ENCODE measurements at places on chromosomes 1 and 21. TPM values are rescaled to one million over a fixed set of nuclear protein-coding genes. Genes with fewer than 3 reads are reported as not detected.
A peak's percentile ranks its signal among the peaks of the same experiment; 100 is the strongest.

DNA sequence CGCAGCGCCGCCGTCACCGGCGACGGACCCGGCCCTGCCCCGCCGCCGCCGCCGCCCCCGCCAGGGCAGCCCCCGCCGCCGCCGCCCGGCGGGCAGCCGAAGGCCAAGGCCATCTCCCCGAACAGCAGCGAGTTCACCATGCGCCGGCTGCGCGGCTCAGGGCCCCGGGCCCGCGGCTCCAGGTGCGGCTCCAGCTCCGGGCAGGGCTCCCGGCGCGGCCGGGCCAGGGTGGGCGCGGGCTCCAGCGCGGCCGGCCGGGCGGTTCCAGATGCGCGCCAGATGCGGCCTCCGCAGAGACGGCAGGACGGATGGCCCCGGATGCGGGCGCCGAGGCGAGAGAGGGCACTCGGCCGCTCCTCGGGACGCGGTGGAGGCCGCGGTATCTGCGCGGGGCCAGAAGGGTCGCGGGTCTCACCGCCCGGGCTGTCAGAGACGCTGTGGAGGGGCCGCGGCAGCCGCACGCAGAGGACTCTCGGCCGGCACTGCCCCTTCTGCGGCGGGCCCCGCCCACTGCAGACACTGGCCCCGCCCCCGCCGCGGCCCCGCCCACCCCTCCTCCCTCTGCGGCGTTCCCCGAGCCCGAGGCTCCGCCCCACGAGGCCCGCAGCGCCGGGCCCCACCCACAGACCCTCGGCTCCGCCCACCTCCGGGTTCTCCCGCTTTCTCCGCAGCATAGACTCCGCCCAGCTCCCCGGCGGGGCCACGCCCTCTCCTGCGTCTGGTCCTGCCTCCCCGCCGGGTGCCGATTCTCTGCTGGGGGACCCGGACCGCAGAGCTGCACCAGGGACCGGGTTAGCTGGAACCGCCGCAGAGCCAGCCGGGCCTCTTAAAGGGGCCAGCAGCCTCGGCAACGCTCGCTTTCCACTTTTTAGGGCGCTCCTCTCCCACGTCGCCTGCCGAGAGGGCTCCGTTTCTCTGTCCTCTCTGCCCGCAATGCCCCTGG lies at the start of gene IFFO2:
Gene IFFO2, minus strand, starts transcription at position 484 of the 943 bp plus-strand sequence. Its CDS starts 344 bp downstream, at position 140.
- no peaks in the 10 kb centered on the region for H3K36me3 ChIP-seq
- H3K4me1 ChIP-seq, result peaks cover 47% of the 10 kb centered on the region
- peak within 1 kb of the TSS; percentile 83 for H3K27ac ChIP-seq
- H3K4me3 ChIP-seq, result peak within 1 kb of the TSS; percentile 75

- H3K4me1 ChIP-seq, result peaks cover 11% of the 10 kb centered on the region
- H3K27me3 ChIP-seq, result no peaks in the 10 kb centered on the region
- peaks cover 9% of the 10 kb centered on the region for H3K36me3 ChIP-seq
- H3K27ac ChIP-seq, result no peak overlapping the region
Observed at GRCh38 chr1:30721812-30722537, 1.4 kb downstream of the MATN1 start.

The RHCE gene
- 0.65 TPM for total RNA-seq

DNA sequence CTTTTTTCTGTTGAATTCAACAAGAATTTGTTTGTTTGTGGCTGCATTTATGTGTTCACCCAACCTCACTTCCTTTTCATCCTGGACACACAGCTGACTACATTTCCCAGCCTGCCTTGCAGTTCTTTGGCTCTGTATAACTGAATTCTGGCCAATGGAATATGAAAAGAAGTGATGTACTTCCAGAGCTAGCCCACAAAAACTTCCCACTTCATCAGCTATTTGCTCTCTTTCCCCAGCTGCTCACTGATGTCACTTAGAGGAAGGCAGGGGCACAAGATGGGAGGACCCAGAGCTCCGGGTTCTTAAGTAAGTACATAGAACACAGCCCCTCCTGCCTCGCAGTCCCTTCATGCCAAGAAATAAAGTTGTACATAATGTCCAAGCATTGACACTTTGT lies 235.0 kb upstream of the FGGY start:
- peak; percentile 51 for DNase-seq
- H3K27me3 ChIP-seq, result no peaks in the 10 kb centered on the region
- H3K36me3 ChIP-seq, result no peaks in the 10 kb centered on the region
- peak overlapping the region; percentile 74 for H3K27ac ChIP-seq
- peak overlapping the region; percentile 29 for H3K4me3 ChIP-seq

The EDARADD gene
- 0.89 TPM for total RNA-seq

The SEC16B gene
- total RNA-seq, result 1.9 TPM

DNA sequence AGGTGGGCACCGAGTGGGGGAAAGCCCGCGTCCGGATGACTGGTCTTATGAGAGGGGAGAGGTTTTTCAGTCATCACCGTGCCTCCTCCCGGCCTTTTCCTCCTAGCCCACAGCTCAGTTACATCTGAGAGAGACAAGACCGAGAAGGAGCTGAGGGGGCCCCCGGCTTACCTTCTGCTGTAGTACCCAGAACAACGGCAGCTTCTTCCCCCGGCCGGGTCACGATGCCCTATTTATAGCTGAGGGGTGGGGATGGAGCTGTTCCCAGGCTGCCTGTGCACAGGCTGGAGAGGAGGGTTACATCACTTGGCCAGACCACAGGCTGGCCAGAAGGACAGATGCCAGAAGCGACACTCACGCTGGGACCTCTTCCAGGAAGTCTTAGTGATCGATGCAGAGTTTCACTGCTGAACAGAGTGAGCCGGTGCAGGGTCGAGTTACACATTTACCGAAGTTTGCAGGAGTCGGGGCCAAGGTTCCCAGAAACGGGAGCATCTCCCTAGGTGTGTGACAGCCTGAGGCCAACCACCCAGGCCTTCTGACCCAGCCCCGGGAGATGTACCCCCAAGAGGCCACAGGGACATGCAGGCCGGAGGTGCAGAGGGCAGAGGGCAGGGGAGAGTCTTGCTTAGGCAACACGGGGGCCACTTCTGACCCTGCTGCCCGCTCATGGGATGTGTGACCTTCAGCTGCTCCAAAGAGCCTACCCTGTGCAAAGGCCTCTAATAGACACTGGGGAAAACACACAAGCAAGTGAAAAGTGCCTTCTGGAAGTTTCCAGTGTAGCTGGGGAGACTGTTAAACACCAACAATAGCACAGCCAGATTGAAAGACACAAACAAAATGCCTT lies at the start of gene AGT:
Gene AGT, minus strand, starts transcription at position 208 of the 850 bp plus-strand sequence. CDS start 3,299 bp downstream, outside the sequence.
- peaks cover 15% of the 10 kb centered on the region for H3K4me1 ChIP-seq
- DNase-seq, result no peak
- H3K27ac ChIP-seq, result no peak within 1 kb of the TSS

GRCh38 chr1:9352377-9353134 lies 59.9 kb downstream of the SPSB1 start:
- H3K27ac ChIP-seq, result no peak overlapping the region
- peaks cover 18% of the 10 kb centered on the region for H3K36me3 ChIP-seq
- H3K4me3 ChIP-seq, result no peak overlapping the region

- no peaks in the 10 kb centered on the region for H3K27me3 ChIP-seq
- no peak overlapping the region for H3K4me3 ChIP-seq
- H3K27ac ChIP-seq, result peak overlapping the region; percentile 79
- H3K4me1 ChIP-seq, result peaks cover 30% of the 10 kb centered on the region
Observed at GRCh38 chr1:234710381-234710780, 100.4 kb upstream of the IRF2BP2 start.

DNA sequence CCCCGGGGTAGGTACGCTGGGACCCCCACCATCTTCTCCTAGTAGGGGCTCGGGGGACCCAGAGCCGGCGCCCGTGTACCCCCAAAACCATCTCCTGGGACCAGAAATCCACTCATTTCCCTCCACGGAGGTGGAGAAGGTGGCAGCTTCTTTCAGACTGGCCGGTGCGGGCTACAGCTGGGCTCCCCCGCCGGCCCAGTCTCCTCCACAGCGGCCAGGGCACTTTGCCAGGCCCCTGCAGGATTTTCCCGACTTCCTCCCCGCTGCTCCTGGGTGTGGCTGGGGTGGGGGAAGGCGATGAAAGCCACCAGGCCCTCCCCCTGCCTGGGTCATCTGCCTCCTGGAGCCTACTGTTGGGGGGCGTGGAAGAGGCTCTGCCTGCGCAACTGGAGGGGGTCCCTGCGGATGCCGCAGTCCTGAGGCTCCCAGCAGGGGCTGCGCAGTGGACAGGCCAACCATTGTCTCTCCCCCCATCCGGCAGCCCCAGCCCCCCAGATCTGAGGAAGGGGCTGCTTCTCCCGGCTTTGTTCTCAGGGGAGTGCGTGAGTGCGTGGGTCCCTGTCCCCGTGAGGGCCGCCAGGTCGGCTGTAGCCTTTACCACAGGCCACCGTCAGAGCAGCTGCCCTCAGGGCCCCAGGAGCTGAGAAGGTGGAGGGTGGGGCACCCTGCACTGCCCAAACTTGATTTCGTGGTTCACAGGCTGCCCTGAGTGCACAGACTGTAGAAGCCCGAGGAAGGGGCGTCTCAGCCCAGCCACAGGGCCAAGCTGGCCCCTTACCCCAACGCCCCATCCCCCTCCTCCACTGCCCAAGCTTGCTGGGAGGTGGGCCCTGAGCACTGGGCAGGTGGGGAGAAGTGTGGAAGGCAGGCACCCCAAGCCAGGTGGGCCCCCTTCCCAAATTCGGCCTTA lies 1.3 kb downstream of the AGRN start:
- H3K4me1 ChIP-seq, result peaks cover 51% of the 10 kb centered on the region
- H3K27me3 ChIP-seq, result no peaks in the 10 kb centered on the region
- peak overlapping the region; percentile 77 for H3K4me3 ChIP-seq
- H3K36me3 ChIP-seq, result no peaks in the 10 kb centered on the region
